HCT116 (cell line): ENCODE measurements at places on chromosomes 5 and 9. TPM values are rescaled to one million over a fixed set of nuclear protein-coding genes. Genes with fewer than 3 reads are reported as not detected.

The CDKN2B-AS1 gene
- total RNA-seq = 1.7 TPM

The LRRTM2 gene
- not detected for total RNA-seq

The TSSK1B gene
- total RNA-seq = not detected

The BTNL3 gene
- not detected for total RNA-seq

The ASPN gene
- total RNA-seq = not detected

The SLC2A8 gene
- total RNA-seq = 16.8 TPM

The EPB41L4A gene
- total RNA-seq = 2.8 TPM

The PDZD2 gene
- 0.37 TPM for total RNA-seq

The TYRP1 gene
- not detected for total RNA-seq

The EGFLAM gene
- total RNA-seq = not detected

The PRUNE2 gene
- total RNA-seq = 0.59 TPM

GRCh38 chr5:39157701-39158100 lies 61.7 kb downstream of the FYB1 start:
- no peaks in the 10 kb centered on the region for H3K27me3 ChIP-seq
- no peak for DNase-seq
- H3K36me3 ChIP-seq = no peaks in the 10 kb centered on the region
- H3K4me1 ChIP-seq = no peaks in the 10 kb centered on the region
- no peak overlapping the region for H3K4me3 ChIP-seq

GRCh38 chr9:1025131-1025530 lies 25.0 kb upstream of the DMRT2 start:
- no peaks in the 10 kb centered on the region for H3K36me3 ChIP-seq
- no peak for DNase-seq
- H3K4me1 ChIP-seq = no peaks in the 10 kb centered on the region
- H3K27me3 ChIP-seq = no peaks in the 10 kb centered on the region
- H3K27ac ChIP-seq = no peak overlapping the region

- no peaks in the 10 kb centered on the region for H3K36me3 ChIP-seq
- no peak overlapping the region for H3K27ac ChIP-seq
- DNase-seq = no peak
Measured at GRCh38 chr9:134198791-134199190, 34.4 kb upstream of the RNU6ATAC start.

DNA sequence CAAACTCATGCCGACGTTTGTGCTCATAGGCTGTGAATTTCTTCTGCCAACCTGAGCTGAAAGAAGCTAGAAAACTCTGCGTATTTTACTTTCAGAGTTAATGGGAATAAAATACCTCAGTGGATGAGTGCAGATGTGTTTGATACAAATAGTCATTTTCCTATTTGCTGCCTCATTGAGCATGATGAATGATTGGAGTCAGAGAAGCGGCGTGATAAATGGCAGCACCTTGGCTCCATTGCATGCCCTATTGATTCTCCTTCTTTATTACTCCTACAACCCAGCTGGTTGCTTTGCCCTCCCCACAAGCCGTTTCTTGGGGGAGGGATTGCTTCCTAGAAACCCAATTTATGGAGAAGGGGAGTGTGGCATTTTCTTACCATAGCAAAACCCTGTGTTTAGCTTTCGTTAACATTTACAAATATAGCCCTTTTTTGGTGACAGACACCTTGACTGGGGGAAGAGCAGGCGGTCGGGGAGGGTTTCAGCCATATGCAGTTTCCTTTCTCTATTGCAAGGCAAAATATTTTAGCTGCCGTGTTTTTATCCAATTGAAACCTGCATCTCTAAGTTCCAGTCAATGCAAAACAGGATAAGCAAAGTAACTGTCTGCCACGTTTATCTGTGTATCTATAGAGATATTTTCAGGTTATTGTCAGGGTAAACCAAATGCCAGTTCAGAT lies 93.1 kb upstream of the TBCA start:
- no peak overlapping the region for H3K4me3 ChIP-seq
- no peak for DNase-seq
- H3K36me3 ChIP-seq = no peaks in the 10 kb centered on the region

DNA sequence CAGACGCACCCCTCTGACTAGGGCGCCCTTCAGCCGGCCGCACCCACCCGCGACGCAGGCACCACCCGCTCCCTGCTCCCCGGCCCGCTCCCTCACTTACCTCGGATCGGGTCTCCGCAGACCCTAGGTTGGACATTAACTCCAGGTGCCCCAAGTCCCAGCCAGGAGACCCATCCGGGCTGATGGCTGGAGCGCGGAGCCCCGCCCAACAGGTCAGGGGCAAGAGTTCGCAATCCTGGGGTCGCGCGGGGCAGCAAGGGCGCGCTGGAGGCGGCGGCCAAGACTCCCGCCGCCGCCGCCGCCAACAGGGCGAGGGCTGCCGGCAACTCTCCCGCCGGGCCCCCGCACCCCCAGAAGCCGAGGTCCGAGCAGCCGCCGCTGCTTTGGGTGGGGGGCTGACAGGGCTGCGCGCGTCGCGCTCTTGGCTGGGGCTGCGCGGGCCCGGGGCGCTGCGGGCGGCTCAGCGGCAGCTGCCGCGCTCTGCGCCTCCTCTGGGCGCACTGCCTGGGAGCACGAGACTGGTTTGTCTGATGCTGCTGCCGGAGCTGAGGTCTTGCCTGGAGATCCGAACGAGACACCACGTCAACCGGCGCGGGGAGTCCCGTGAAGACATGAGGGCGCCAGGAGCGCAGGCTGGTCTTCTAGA lies at the start of gene GDNF:
Gene GDNF (minus strand): TSS at position 635 of the 646 bp plus-strand sequence. CDS start 5,245 bp downstream, outside the sequence.
- H3K4me1 ChIP-seq = peaks cover 2% of the 10 kb centered on the region; the same call in 1 of the 2 replicates
- H3K36me3 ChIP-seq = no peaks in the 10 kb centered on the region
- no peaks in the 10 kb centered on the region for H3K27me3 ChIP-seq
- no peak within 1 kb of the TSS for H3K4me3 ChIP-seq
- DNase-seq = no peak
- H3K27ac ChIP-seq = no peak within 1 kb of the TSS

- DNase-seq = no peak
- H3K4me3 ChIP-seq = no peak overlapping the region
- H3K27me3 ChIP-seq = no peaks in the 10 kb centered on the region
- H3K4me1 ChIP-seq = no peaks in the 10 kb centered on the region
- H3K36me3 ChIP-seq = no peaks in the 10 kb centered on the region
Measured at GRCh38 chr5:143887903-143888665, 76.1 kb downstream of the HMHB1 start.

- H3K4me3 ChIP-seq = no peak overlapping the region
- no peaks in the 10 kb centered on the region for H3K36me3 ChIP-seq
- DNase-seq = peak; percentile 68
- peaks cover 59% of the 10 kb centered on the region for H3K4me1 ChIP-seq
- no peak overlapping the region for H3K27ac ChIP-seq
- H3K27me3 ChIP-seq = no peaks in the 10 kb centered on the region
Measured at GRCh38 chr9:124617477-124618141, 110.4 kb upstream of the NR5A1 start.

DNA sequence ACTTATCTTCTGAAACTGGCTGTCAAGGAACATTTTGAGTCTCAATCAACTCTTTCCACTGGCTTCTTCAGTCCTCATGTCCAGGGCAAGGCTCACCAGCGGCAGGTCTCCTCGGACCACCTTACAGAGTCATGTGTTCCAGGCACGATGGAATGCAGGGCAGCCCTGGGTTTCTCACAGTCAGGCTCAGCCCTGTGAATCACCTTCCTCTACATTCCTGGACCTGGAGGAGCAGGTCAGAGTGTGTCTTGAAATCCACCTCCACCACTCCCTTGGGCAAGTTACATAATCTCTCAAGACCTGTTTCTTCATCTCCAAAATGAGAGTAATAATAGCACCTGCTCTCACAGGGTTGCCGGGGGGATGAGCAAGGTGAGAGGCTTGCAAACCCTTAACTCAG lies 16.0 kb downstream of the ENC1 start:
- no peaks in the 10 kb centered on the region for H3K27me3 ChIP-seq
- peaks cover 34% of the 10 kb centered on the region for H3K4me1 ChIP-seq
- DNase-seq = no peak
- no peak overlapping the region for H3K27ac ChIP-seq
- H3K36me3 ChIP-seq = peaks cover 10% of the 10 kb centered on the region

DNA sequence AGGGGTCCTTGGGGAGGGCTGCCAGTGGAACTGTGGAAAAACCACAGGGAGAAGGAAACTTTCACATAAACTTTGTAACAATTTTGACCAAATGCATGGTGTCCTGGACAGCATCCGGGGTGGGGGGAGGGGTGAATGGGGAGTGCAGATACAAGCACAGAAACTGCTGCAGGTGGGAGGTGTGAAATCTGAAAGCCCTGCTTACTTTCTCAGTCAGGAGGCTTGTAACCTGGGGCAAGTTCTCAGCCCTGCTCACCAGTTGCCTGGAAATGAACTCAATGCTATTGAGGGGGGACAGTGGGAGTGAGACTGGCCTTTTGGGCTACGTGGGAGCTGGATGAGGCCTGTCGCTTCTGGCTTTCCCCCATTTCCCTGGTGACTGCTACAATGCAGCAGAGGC lies 694.5 kb upstream of the ZNF608 start:
- H3K27ac ChIP-seq = no peak overlapping the region
- no peaks in the 10 kb centered on the region for H3K4me1 ChIP-seq
- no peak overlapping the region for H3K4me3 ChIP-seq

- H3K27me3 ChIP-seq = no peaks in the 10 kb centered on the region
- no peak overlapping the region for H3K4me3 ChIP-seq
- no peaks in the 10 kb centered on the region for H3K4me1 ChIP-seq
- no peak for DNase-seq
- no peaks in the 10 kb centered on the region for H3K36me3 ChIP-seq
- no peak overlapping the region for H3K27ac ChIP-seq
Measured at GRCh38 chr9:114058688-114059046, 19.4 kb downstream of the AMBP start.

GRCh38 chr5:6396836-6397535 lies 18.6 kb upstream of the MED10 start:
- peaks cover 57% of the 10 kb centered on the region for H3K27me3 ChIP-seq
- H3K4me1 ChIP-seq = peaks cover 4% of the 10 kb centered on the region; the same call in 1 of the 2 replicates
- H3K36me3 ChIP-seq = no peaks in the 10 kb centered on the region
- no peak overlapping the region for H3K27ac ChIP-seq

GRCh38 chr5:33343676-33344327 lies 97.0 kb upstream of the TARS1 start:
- DNase-seq = peak; percentile 4
- H3K27ac ChIP-seq = no peak overlapping the region
- H3K4me3 ChIP-seq = no peak overlapping the region
- no peaks in the 10 kb centered on the region for H3K4me1 ChIP-seq
- no peaks in the 10 kb centered on the region for H3K36me3 ChIP-seq
- no peaks in the 10 kb centered on the region for H3K27me3 ChIP-seq

DNA sequence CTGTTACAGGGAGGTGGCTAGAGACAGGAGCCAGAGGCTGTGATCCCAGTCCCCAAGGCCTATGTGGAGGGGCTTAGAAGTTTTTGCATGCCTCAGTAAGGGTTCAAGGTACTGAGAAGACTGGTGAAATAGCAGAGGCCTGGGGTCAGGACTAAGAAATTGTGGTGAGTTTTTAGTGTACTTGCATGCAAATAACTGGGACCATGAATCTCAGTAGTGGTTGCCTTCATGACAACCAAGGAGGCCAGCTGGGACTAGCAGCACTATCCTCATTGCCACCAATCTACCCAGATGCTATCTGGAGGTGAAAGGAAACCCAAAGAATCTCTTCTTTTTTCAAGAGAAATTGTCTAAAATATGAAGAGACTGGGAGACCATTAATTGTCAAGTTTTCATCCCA lies 395.1 kb downstream of the CETN3 start:
- H3K27ac ChIP-seq = no peak overlapping the region
- no peaks in the 10 kb centered on the region for H3K27me3 ChIP-seq
- no peak overlapping the region for H3K4me3 ChIP-seq
- DNase-seq = no peak

- no peak overlapping the region for H3K27ac ChIP-seq
- H3K27me3 ChIP-seq = no peaks in the 10 kb centered on the region
- DNase-seq = no peak
- no peaks in the 10 kb centered on the region for H3K36me3 ChIP-seq
- H3K4me1 ChIP-seq = no peaks in the 10 kb centered on the region
- no peak overlapping the region for H3K4me3 ChIP-seq
Measured at GRCh38 chr9:33143241-33143661, 23.9 kb downstream of the B4GALT1 start.

DNA sequence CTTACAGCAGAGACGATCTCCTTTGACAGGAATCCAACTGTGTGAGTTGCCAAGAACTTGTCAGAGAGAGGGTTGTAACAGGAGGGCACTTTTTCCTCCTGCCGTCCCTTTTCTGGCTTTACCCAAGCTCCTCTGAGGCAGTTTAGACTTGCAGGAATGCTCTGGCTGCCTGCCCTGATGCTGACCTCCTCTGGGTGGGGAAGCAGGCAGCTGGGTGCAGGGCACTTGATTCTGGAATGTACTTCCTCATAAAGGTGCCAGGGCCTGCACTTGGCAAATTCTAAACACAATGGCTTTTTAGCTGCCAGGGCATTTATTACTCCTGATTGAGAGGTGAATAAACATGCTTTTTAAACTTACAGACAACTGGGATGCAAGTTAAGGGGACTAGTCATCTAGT lies 190.4 kb downstream of the EPB41L4A start:
- no peak overlapping the region for H3K27ac ChIP-seq
- H3K36me3 ChIP-seq = no peaks in the 10 kb centered on the region
- no peaks in the 10 kb centered on the region for H3K27me3 ChIP-seq

DNA sequence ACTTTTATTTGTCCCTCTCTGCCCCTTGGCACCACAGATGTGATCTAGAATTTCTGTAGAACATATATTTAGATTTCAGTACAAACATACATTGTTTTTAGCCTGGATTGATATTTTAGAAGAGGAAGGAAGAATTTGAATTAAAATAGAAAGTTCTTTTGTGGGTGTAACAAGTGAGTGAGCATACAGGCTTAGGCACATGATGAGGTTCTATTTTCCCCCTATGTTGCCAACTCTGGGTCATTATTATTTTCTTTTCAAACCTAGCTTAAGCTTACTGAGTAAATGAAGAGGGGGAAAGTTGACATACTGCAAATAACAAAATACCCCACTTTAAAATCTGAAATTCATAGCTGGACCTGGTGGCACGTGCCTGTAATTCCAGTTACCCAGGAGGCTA lies 102.9 kb downstream of the GCNT1 start:
- no peaks in the 10 kb centered on the region for H3K4me1 ChIP-seq
- no peak for DNase-seq
- H3K27me3 ChIP-seq = no peaks in the 10 kb centered on the region
- H3K36me3 ChIP-seq = no peaks in the 10 kb centered on the region

- no peaks in the 10 kb centered on the region for H3K27me3 ChIP-seq
- H3K36me3 ChIP-seq = no peaks in the 10 kb centered on the region
- peaks cover 44% of the 10 kb centered on the region for H3K4me1 ChIP-seq
- peak overlapping the region; percentile 84 for H3K27ac ChIP-seq
Measured at GRCh38 chr9:95507464-95508241, 9.1 kb downstream of the PTCH1 start.

GRCh38 chr5:93735378-93735777 lies 6.0 kb downstream of the POU5F2 start:
- H3K27me3 ChIP-seq = no peaks in the 10 kb centered on the region
- no peak for DNase-seq
- no peak overlapping the region for H3K4me3 ChIP-seq
- no peaks in the 10 kb centered on the region for H3K4me1 ChIP-seq
- H3K27ac ChIP-seq = no peak overlapping the region

DNA sequence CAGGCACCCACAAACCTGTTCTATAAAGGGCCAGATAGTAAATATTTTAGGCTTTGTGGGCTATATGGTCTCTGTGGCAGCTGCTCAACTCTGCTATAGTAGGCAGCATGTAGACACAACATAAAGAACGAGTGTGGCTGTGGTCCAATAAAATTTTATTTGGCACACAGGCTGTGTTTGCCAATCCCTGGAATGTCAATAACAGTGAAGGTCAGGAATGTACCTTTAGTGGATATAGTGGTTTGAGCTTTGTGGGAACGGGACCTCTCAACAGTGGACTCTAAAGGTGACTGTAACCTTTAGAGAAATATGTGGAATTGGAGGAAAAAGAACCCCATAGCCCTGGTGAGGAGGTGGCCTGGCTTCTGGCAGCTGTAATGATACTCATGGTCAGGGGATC lies 145.2 kb downstream of the MAST4 start:
- H3K36me3 ChIP-seq = no peaks in the 10 kb centered on the region
- no peaks in the 10 kb centered on the region for H3K4me1 ChIP-seq
- H3K4me3 ChIP-seq = no peak overlapping the region
- H3K27ac ChIP-seq = no peak overlapping the region
- H3K27me3 ChIP-seq = peaks cover 48% of the 10 kb centered on the region
